ENCODE measurements at places on chromosomes 1 and 21.

GRCh38 chr21:41361053-41361785 is 608 bp upstream of the MX2 start:
- no peak for DNase-seq

DNA sequence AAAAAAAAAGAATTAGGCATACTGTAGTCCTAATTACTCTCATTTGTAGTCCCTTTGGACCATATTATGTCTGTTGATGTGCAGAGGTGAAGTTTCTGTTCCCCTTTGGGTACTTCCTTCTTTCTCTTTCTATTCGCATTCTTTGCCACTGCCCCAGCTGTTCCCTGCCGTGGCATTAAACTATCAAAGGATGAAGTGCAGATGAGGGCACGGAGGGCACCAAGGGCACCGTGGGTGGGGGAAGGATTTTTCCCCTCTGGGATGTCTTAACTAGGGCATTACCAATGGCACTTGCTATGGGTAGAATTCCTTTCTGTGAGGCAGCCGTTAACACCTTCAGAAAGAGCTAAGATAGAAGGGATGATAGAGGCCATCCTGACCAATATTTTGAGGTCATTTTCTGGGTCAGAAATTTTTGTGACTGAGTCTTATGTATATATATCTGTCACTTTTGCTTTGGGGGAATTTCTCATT is 4.9 kb upstream of the MAPKAPK2 start:
- DNase-seq, result no peak

DNA sequence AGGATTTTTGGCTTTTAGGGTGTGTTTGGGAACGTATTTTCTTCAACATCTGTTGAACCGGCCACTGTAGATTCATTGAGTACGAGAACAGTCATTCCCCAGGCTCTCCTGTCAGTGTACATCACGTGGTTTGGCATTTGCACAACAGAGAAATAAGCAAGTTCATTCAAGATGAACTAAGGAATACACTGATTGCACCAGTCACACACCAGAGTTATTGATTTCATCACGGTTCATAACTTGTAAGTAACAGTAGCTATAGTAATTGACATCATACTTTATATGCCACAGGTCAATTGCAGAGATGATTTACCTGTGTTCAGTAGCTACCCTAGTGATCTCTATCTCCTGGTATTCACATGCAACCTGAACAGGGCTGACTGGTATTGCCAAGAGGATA is 90.7 kb upstream of the ETS2 start:
- DNase-seq, result no peak

GRCh38 chr1:201205036-201205435 is 14.4 kb downstream of the IGFN1 start:
- DNase-seq, result no peak

DNA sequence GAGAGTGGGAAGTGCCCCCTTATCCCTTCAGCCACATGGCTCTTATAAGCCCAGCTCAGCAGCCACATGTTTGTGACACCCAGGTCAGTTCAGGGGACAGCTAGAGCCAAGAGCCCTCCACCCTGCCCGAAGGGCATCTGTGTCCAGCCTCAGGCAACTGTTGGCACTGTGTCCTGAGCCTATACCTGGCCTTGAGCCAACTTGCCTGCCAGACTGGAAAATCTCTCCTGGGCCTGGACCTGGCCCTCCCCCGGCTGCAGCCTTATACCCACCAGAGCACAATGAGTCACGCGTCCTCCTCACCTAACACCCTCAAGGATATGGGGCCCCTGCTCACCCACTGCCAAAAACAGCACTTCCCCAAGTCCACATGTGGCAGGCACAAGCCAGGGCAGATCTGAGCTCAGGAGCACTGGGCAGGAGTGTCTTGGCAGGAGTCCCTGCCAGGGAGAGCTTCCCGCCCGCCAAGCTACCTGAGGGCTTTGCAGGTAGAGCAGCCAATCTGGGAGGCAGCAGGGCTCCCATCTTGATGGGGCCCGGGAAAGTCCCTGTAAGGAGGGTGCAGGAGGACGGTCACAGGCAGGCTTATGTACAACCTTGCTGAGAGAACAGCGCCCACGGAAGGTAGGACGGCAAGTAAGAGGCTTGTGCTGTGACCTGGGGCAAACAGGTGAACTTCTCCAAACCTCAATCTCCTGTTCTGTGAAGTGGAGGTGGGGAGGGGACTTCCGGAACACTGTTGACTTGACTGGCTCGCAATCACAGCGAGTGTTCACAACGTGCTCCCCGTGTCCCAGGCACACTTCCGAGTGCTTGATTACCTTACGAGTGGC is 19.8 kb upstream of the HSPG2 start:
- DNase-seq, result no peak

- no peak for DNase-seq
These were observed 33.0 kb upstream of the HSD17B7 start for GRCh38 chr1:162757476-162757875.

GRCh38 chr1:211643324-211644212 is 31.9 kb downstream of the NEK2 start:
- DNase-seq, result peak; percentile 85

DNA sequence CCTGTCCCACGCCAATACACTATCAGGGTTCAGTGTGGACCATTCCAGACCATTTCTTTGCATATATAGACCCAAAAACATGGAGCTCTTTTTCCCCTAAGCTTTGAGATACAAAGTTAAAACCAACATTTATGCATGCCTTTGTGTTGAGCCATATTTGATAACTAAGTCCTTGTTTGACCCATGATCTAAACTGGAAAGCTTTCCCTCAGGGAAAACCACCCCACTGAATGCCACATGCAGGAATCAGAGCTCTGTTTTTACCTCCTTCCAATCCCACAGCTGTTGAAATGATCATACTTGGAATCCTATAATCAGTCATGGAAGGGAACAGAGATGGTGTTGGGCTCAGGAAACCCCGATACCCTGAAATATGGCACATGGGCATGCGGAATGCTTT is 14.8 kb upstream of the SLC45A1 start:
- DNase-seq, result no peak

DNA sequence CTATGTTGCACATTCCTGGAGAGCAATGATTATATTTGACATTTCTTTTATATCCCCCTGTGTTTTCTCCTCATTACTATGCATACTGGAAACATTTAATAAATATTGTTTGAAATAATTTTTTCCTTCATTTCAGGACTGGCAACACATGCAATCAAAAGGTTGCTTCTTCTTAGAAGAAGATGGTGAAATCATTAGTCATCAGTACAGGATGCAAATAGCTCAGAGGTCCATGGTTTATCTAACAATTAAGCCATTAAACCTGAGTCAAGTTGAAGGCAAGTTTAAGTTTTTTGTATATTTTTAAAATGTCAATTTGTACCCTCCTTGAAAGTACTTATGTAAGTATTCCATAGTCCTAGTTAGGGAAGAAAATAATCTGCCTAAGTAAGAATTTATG is 22.5 kb downstream of the EFCAB7 start:
- DNase-seq, result no peak

DNA sequence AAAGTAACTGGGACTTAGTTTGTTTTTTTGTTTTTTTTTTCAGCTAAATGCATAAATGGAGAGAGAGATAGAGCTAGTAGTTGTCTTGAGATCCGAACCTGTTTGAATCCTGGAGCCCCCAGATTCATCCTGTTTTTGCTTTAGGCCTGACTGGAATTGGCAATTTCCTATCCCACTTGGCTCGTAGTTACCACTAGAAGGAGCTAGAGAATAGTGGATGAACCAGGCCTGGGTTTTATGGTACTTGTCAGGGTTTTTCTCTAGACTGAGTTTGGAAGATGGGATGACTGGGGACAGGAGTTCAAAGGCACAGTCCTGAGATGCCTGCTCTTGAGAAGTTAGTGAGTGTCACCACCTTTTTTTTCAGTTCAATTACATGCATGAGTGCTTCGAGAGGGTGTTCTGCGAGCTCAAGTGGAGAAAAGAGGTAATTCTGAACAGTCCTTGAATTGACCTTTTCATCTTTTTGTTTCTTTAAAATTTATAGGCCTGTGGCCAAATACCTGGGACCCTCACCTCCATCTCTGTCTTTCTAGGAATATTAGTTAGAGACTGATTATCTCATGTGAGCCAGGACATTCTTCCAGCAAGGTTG is 23.4 kb downstream of the CELF3 start:
- peak; percentile 32 for DNase-seq

DNA sequence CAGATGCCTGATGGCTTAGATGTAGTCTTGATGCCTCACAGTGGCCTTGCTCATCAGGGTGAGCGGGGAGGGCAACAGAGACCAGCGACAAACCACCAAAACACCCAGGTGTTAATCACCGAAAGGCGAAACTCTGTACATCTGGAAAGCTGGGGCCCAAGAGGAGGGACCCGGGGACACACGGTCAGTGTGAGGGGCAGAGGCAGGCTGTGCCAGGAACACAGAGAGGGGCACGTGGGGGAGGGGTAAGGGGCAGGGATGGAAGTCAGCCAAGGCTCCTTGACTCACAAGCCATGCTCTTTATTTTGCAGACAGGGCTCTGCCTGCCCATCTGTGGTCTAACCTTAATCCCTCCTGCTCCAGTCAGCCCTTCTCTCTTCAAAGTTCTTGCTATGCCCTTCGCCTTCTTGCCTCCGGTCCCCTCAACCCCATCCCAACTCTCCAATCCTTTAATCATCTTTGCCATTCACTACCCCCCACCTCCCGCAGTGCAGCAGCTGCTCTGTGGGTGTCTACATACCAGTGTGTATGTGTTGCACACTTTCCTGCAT is 4.3 kb downstream of the MEF2D start:
- DNase-seq, result peak; percentile 75

DNA sequence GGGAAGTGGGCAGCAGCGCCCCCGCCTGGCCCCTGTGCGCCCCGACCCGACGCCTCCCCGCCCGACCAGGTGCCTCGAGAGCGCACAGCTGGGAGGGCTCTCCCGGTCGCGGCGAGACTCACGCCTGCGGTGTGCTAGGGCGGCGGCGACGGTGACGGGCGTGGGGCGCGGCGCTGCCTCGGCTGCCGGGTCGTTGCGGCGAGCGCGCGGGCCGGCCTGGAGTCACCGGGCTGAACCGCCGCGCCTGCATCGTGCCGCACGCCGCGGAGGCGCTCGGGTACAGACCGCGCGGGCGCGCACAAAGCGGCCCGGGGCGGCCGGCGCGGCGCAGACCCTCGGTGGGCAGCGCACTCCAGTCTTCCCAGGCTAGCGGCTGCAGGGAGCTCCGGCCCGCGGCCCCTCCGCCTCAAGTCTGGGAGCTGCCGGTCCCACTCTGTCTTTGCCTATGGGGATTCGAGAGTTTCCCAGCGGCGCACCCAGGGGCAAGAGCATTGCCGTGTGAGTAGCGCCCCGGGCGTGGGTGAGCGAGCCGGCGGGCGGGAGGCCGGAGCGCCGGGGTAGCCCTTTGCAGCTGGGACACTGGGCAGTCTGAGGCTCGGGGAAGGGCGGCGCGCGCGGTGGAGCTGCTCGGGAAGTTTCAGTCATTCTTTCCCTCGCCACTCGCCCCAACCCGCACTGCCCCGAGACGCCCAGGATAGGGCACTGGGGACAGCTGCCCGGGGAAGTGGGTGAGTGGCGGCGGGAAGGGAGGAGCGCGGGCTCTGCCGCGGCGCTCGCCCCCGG is at the start of gene SLC35F3:
Gene SLC35F3 (plus strand): TSS at position 44 of the 783 bp plus-strand sequence.
- DNase-seq, result peak; percentile 33

GRCh38 chr1:59004755-59005154 is 220.9 kb upstream of the JUN start:
- no peak for DNase-seq

GRCh38 chr1:196577386-196577785 is 30.9 kb downstream of the KCNT2 start:
- DNase-seq, result no peak

GRCh38 chr1:14778541-14778897 is 180.0 kb downstream of the KAZN start:
- DNase-seq, result no peak

DNA sequence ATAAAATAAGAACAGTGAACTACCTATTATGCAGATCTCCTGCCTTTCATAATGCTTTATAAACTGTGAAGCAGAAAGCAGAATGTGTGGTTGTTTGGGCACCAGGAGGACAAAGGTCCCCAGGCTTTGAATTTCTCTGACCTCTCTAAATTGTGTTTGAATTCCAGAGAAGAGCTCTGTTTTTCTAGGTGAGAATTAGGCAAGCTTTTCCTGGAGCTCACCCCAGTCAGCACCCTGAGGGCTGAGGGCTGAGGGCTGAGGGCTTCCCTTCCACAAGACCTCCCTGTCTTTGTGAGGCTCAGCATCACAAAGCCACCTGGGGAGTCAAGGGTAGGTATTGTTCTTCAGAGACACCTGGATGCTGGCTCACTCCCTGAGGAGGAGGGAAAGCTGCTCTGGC is 45.5 kb upstream of the LRIG2 start:
- DNase-seq, result no peak

- DNase-seq, result no peak
These were observed 67.6 kb upstream of the ABCG1 start for GRCh38 chr21:42151148-42151947.

GRCh38 chr1:228101994-228102790 is 933 bp downstream of the C1orf35 start:
- peak; percentile 24 for DNase-seq

GRCh38 chr1:245604979-245605378 is 450.2 kb downstream of the KIF26B start:
- DNase-seq, result no peak

- no peak for DNase-seq
These were observed 25.3 kb upstream of the ZNF697 start for GRCh38 chr1:119673171-119673940.

DNA sequence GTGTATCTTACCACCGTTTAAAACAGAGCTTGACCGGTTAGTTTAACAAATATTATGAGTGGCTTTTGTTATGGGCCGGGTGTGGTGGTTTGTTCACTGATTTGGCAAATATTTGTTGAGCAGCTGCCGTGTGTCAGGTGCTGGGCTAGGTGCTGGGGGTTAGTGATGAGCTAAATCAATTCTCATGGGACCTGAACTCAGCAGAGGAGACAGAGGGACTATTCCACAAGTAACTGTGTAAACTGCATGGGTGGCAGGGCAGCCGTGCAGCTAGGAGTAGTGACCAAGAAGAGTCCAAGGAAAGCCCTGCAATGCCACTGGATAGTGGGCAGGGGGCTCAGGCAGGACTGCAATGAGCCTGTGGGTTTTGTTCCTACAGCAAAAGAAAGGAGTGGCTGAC is 11.2 kb upstream of the C2CD2 start:
- no peak for DNase-seq

- no peak for DNase-seq
These were observed 12.0 kb upstream of the KIFAP3 start for GRCh38 chr1:170086399-170087032.

DNA sequence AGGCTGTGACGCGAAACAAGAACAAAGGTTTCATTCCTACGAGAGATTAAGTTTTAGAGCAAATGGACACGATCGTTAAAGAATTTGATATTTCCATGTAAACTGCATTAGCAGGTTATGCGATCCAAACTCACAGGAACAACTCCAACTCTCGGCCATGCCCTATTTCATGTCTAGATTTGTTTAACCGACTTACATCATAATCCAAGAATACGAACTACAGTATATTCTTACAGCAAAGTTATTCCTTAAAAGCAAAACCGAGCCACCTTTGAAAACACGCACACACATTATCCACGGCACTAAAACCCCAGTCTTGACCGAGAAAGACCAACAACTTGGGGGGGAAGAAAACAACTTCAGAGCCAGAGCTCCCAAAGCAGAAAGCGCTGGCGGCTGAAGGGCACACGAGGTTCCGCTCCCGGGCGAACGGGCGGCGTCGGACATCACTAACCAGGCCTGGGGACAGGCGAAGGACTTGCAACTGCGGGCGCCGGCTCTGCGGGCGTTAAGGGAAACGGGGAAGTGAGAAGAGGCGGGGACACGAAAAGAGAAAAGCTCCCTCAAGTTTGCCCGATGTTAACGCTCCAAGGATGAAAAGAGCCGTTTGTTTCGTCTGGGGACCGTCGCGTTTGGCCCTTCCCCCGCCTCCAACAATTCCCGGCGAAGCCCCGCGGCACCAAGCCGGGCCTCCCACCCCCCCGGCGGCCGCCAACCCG is 690 bp downstream of the B3GALNT2 start:
- peak; percentile 23 for DNase-seq

GRCh38 chr1:29524285-29525065 is 288.2 kb downstream of the PTPRU start:
- no peak for DNase-seq

Measured in NCI-H524 (cell line).